ENCODE measurements at places on chromosomes 5 and 9.
A peak's percentile ranks its signal among the peaks of the same experiment; 100 is the strongest.

GRCh38 chr5:170603578-170604565 lies 100.1 kb downstream of the KCNIP1 start:
- DNase-seq = no peak

DNA sequence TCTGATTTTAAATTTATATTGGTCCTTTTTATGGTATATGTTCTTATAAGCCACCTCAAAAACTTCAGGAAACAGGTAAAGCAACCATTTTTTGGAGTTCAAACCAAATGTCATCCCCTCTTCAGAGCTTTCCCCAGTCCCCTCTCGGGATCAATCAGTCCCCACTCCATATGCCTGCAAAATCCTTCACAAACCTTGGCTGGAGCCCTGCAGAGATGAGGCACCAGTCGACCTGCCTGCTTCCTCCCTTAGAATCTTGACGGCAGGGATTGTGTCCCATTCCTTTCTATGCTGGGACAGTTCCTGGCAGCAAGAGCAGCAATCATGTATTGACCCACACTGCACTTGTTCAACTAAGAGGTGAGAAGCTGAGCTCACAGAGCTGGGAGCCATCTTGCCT lies 22.6 kb downstream of the B4GALT1 start:
- no peak for DNase-seq

GRCh38 chr9:109182550-109182939 lies 15.5 kb upstream of the FRRS1L start:
- no peak for DNase-seq

- no peak for DNase-seq
Observed at GRCh38 chr9:136182420-136182787, 22.5 kb downstream of the LHX3 start.

DNA sequence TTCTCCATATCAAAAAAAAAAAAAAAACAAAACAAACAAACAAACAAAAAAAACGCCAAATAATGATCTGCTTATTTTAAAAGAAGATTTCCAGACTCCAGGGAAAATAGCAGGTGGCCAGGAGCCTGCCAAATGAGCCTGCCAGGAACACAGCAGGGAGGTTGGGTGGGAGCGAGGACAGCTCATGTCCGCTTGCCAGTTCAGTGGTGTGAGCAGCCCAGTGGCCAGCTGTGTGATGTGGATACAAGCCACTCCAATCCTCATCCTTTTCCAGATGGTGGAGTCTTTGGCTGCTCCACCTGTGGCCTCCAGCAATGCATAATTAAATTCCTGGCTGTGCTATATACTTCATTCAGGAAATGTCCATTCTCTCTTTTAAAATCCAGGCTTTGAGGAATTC lies 1025.1 kb upstream of the C9orf72 start:
- DNase-seq = no peak

GRCh38 chr9:107867738-107868137 lies 378.2 kb upstream of the KLF4 start:
- DNase-seq = no peak

DNA sequence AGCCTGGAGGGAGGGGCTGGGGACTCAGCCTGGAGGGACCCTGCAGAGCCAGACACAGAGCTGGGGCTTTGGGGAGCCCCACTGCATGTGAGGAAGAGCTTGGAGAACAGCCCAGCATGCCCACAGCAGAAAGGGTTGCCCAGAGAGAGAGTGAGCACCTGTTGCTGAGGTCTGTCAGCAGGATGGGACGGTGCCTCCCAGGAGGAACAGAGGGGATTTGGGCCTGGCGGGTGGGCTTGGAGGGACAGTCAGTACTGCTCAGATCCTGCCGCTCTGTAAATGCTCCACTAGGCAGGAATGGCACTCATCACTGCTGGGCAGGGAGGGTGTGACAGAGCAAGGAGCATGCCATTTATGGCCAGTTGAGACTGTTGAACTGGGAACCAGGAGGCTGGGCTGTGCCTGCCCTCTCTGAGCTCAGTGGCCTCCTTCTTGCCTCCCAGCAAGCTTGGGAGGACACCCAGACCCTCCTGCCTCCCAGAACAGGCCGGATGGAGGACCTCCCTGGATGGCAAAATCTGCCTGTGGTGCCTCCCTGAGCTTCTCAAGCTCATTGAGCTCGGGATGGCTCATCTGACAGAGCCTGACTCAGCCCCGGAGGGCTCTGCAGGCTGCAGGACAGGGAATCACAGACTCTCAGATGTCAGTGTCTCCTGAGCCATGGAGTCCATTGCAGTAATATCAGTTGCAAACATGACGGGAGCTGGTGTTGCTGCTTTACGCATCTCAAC lies 786 bp upstream of the HRCT1 start:
- no peak for DNase-seq

DNA sequence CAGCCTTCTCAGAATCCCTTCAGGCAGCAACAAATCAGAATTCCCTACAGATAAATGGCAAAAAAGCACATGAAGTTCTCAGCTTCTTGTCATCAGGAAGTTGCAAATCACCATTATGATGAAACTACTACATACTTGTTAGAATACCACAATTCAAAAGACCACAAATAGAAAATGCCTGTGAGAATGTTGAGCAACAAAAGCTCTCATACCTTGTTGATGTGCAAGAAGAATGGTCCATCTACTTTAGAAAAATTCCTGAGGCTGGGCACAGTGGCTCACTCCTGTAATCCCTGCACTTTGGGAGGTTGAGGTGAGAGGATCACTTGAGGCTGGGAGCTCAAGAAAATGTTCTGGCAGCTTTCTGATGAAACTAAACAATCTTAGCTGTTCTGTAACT lies 278.1 kb downstream of the ICE1 start:
- DNase-seq = no peak

DNA sequence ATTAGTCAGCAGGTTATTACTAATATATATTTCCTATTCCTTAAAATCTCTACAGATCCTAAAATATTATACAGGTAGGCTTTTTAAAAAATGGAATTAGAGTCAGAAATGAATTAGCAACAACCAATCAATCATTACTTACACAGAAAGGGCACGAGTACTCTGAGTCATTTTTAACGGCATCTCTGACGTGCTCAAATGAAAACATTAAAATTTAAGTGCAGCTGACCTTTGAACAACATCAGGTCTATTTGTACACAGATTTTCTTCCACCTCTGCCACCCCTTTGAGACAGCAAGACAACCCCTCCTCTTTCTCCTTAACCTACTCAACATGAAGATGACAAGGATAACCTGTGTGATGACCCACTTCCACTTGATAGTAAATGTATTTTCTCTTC lies 19.1 kb downstream of the AUH start:
- no peak for DNase-seq

- no peak for DNase-seq
Observed at GRCh38 chr5:9301200-9301599, 244.7 kb downstream of the SEMA5A start.

DNA sequence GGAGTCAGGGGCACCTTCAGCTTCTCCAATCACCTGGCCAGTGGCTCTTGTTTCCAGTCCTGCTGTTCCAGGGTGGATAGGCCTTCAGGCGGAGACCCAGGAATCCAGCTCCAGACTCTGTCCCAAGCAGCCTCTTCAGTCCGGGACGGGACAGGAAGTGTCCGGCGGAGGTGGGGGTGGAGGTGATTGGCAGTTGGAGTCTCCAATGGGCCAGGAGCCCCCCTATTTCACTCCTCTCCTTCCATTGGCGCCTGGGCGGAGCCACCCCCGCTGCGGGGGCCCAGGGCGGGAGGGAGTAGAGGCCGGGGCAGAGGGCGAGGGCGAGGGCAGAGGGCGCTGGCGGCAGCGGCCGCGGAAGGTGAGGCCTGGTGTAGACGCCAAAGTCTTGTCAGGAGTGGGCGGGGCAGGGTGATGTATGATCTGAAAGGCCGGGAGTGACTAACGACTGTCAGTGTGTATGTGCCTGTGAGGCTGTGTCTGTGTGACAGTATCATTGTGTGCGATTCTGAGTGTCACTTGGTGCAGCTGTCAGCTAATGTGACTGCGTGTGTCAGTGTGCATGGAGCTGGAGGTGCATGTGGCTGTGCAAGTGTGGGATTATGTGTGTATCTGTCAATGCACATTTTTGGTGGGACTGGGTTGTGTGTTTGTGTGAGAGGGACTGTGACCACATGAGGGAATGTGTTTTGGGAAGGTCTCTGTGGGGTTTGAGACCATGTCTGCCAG lies at the start of gene IL11RA:
IL11RA (plus strand) TSS at position 310 of the 726 bp plus-strand sequence. CDS start 3,033 bp downstream, outside the sequence.
- DNase-seq = peak; percentile 83

DNA sequence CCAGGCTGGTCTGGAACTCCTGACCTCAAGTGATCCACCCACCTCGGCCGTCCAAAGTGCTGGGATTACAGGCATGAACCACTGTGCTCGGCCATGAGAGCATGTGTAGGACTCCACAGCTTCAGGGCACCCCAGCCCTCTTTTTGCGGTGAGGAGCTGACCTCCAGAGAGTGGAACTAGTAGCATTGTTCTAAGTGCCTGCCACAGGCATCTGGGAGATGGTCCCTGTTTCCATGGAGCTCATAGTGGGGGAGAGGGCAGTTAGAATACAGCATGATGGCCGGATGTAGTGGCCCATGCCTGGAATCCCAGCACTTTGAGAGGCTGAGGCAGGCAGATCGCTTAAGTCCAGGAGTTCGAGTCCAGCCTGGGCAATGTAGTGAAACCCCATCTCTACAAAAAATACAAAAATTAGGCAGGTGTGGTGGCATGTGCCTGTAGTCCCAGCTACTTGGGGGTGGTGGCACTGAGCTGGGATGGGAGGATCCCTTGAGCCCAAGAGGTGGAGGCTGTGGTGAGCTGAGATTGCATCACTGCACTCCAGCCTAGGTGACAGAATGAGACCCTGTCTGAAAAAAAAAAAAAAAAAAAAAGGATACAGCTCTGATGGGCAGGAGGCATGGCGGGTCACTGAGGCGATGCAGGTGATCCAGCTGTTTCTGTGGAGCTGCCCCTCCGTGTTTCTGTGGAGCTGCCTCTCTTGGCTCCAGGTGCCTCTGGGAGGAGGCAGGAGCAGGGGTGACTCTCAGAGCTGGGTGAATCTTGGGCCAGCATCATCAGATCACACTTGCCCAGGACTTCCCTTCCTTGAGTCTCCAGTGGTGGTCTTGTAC lies 4.2 kb downstream of the ASS1 start:
- no peak for DNase-seq

- no peak for DNase-seq
Observed at GRCh38 chr9:15058236-15058635, 148.0 kb upstream of the FREM1 start.

- DNase-seq = no peak
Observed at GRCh38 chr5:112931473-112931872, 9.4 kb upstream of the REEP5 start.

DNA sequence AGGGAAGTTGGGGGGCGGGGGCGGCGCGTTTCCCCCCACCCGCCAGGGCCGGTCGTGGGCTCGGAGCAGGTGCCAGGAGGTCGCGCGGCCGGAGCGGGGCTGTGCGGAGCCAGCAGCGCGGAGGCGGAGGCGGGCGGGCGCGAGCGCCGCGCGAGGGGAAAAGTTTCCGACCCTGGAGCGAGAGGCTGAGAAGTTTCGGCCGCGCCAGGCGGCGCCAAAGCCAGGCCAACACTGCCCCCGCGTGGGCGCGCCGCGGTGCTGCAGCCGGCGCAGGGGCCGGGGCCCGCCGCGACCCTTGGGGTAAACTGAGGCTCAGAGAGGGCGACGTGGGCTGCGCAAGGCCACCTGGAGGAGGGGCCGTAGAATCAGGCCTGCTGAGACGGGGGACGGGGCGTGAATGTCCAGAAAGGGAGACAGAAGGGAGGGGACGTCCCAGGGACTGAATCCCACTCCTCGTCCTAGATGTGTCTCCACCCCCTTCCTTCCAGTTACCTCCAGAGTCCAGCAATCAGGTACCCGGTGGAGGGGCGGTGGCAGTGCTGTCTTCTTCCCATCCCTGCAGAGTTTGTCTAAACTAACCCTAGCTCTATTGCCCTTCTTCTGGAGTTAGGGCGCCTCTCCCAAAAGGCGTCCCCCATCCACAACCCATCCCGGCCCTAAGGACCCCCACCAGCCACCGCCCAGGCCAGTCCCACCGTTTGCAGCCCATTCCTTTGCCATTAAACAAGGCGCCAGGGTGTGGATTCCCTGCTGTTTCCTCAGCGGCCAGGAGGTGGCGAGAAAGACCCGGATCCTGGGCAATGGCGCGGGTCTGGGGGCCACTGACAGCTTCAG lies 10.2 kb downstream of the C9orf50 start:
- peak; percentile 94 for DNase-seq

- peak; percentile 4 for DNase-seq
Observed at GRCh38 chr5:181259283-181259682, 1.7 kb downstream of the TRIM52 start.

GRCh38 chr9:137350696-137351584 lies 48.9 kb upstream of the NRARP start:
- no peak for DNase-seq

DNA sequence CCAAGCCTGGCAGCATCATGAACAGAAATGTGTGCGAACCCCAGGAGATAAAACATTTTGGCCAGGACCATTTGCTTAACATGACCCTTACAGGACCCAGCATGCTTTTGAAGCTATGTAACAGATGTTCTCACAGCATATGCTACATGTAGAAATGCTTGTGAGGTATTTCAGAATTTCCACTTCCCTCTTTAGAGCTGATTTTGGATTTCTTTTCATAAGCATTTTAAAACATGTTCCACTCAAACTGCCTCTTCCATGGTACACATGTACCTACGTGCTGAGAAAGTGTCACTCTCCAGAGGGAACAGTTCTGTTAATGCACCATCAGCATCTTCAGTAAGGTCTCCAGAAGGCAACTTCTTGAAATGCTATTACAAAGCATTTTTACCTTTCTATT lies 15.7 kb upstream of the TSSK1B start:
- no peak for DNase-seq

DNA sequence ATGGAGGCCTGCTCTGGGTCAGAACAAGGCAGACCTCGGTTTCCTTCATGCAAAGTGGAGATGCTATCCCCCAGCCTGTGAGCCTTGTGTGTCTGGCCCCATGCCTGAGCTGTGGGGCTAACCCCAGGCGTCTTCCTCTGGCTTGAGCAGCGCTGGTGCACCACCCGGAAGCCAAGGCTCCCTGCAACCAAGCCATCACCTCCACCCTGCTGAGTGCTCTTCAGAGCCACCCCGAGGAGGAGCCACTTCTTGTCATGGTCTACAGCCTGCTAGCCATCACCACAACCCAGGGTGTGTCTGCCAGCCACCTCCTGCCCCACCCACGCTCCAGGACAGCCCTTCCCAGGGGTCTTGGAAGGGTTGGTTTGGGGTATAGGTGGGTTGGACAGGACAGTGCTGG lies 16.2 kb downstream of the REXO4 start:
- DNase-seq = no peak

- DNase-seq = no peak
Observed at GRCh38 chr9:70085241-70085640, 41.6 kb downstream of the MAMDC2 start.

- no peak for DNase-seq
Observed at GRCh38 chr5:73273379-73274050, 100.5 kb downstream of the TMEM174 start.

DNA sequence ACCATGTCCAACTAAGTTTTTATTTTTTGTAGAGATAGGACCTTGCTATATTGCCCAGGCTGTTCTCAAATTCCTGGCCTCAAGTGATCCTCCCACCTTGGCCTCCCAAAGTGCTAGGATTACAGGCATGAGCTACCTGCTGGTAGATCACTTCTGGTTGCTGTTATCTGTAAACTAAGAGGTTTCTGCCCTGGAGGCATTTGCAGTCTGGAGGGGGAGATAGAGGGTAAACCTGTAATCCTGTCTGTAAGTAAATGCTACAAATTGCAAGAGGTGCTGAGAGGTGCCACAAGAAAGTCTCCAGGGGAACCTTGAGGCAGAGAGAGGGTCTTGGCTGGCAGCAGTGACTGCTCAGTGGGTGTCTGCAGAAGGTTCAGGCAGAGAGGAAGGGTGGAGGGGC lies 29.0 kb upstream of the GGTA1 start:
- DNase-seq = no peak
